ENCODE measurements at places on chromosomes 4 and X.

- DNase-seq: no peak
Observed at GRCh38 chr4:152307669-152308068, 228.2 kb downstream of the FBXW7 start.

GRCh38 chrX:9221781-9222180 lies 187.9 kb upstream of the FAM9B start:
- DNase-seq: no peak

GRCh38 chr4:119048446-119048845 lies 87.2 kb upstream of the MYOZ2 start:
- DNase-seq: no peak

GRCh38 chr4:9999956-10000561 lies 21.2 kb downstream of the SLC2A9 start:
- no peak for DNase-seq

GRCh38 chrX:129404670-129405008 lies 118.7 kb downstream of the SMARCA1 start:
- no peak for DNase-seq

DNA sequence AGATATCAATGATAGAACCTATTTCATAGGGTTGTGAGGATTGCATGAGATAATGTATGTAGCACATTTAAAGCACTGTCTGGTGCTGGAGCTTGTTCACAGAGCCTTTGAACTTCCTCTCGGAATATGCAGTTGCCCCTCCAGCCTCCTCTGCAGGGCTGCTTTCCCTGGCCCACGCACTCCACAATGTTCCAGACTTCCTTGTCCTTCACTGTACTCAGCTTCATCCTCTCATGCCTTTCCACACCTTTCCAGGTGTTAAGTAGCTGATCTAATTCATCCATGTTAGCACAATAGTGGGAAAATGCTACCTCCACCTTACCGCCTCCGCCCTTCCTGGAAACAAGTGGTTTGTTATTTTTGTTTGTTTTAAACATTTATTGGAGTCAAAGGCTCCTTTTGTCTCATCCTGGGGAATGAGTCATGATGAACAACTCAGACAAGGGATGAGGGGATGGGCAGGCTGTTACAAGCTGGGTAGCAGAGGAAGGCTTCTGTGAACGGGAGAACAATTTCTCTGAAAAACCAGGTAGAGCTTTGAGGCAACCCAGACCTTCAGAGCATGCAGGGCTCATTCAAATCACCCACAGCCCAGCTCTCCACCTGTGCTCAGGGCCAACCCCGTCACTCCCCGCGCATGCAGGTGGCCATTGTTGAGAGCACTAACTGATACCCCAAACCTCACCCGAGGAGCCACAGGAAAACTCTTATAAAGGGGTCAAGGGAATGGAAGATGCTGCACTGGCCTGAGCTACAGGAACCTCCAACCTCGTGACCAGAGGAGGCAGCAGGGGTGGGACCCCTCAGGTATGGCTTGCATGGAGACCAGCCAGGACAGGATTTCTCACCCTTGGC lies 84.9 kb upstream of the TBL1X start:
- peak; percentile 32 for DNase-seq

- DNase-seq: no peak
Observed at GRCh38 chr4:116005806-116006088, 892.3 kb upstream of the NDST4 start.

GRCh38 chrX:20461576-20461975 lies 194.9 kb upstream of the RPS6KA3 start:
- no peak for DNase-seq

Data from HCT116 (cell line).